ENCODE measurements at places on chromosomes 2 and 18. TPM values are rescaled to one million over a fixed set of nuclear protein-coding genes. Genes with fewer than 3 reads are reported as not detected.
A peak's percentile ranks its signal among the peaks of the same experiment; 100 is the strongest.

DNA sequence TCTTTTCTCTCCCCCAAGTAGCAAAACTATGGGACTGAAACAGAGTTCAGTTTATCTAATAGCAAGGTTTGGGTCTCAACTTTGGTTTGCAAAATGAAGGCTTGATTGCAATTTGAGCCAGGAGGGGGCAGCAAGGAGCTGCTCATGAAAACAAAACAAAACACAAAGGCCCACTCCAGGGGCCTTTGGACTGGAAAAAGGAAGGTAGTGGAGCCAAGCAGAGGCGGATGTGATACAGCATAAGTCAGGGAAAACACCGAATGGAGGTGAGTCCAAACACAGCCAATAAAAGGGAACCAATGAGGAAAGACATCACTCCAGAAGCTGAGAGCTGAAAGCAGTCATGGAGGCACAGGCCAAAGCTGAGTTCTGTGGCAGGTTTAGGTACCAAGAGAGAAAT lies 799.7 kb upstream of the ACVR2A start:
- no peak for DNase-seq

- DNase-seq, result no peak
These were observed 167.3 kb upstream of the ALKAL2 start for GRCh38 chr2:455015-455705.

DNA sequence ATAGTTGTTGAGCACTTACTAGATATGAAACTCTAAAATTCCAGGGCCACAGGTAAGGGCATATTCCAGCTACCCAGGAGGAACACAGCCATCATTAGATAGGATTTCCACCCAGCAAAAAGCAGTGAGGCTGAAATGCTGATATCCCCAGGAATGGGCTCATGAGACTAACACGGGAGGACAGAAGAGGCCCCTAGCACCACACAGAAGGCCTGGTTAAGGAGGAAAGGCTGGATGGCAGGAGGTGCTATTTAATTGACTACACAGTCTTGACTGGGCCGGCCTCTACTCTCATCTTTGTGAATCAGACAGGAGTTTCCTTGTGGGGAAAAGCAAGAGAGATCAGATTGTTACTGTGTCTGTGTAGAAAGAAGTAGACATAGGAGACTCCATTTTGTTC lies 61.7 kb downstream of the MRPL35 start:
- DNase-seq, result no peak

DNA sequence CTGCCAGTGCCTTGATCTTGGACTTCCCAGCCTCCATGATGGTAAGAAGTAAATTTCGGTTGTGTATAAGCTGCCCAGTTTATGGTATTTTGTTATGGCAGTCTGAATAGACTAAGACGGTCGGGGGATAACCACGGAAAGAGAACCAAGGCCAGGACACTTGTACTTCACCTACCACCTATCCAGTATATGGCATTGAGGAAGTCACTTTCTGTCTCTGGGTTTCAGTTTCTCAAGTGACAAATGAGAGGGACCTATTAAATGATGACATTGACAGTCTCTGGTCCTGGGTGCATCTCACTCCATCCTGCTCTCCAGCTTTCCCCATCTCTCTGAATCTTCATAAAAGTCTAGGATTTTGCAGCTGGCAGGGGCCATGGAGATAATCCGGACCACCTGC lies 183.8 kb upstream of the MSH6 start:
- no peak for DNase-seq

GRCh38 chr2:70926042-70926441 lies 9.7 kb upstream of the ATP6V1B1 start:
- peak; percentile 66 for DNase-seq

GRCh38 chr2:118986738-118987137 lies 44.7 kb downstream of the MARCO start:
- no peak for DNase-seq

GRCh38 chr2:209334188-209335017 lies 89.4 kb upstream of the MAP2 start:
- no peak for DNase-seq

GRCh38 chr2:126241001-126241400 lies 415.0 kb upstream of the GYPC start:
- DNase-seq, result no peak

GRCh38 chr2:47003641-47004427 lies 88.2 kb upstream of the MCFD2 start:
- DNase-seq, result no peak

UPP2 gene
- not detected for total RNA-seq

EFEMP1 gene
- total RNA-seq, result 48.5 TPM

GKN1 gene
- not detected for total RNA-seq

HOXD1 gene
- 0.59 TPM for total RNA-seq

Data from cardiac septum (tissue), 1 donor.